ENCODE measurements at places on chromosomes 1 and 21.

DNA sequence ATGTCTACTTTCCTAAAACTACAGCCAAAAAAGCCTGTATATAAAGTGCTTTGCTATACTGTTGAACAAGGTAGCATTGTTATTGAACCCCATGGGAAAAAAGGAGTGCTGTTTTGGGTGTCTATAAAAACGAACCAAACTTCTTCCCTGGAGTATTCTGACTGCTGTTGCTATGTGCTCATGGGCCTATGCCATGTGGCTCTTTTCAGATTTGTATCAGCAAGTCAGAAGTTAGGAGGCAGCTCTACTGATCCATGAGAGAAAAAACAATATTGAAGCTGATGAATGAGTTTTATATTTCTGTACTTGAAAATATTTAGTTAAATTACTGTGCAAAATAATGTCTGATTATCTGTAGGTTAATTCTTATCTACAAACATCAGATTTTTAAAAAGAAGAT, 66.5 kb downstream of the ADGRL2 start:
- DNase-seq: no peak
- no peak overlapping the region for H3K27ac ChIP-seq
- no peak overlapping the region for H3K4me3 ChIP-seq
- no peaks in the 10 kb centered on the region for H3K4me1 ChIP-seq
- no peaks in the 10 kb centered on the region for H3K36me3 ChIP-seq
- no peaks in the 10 kb centered on the region for H3K27me3 ChIP-seq

DNA sequence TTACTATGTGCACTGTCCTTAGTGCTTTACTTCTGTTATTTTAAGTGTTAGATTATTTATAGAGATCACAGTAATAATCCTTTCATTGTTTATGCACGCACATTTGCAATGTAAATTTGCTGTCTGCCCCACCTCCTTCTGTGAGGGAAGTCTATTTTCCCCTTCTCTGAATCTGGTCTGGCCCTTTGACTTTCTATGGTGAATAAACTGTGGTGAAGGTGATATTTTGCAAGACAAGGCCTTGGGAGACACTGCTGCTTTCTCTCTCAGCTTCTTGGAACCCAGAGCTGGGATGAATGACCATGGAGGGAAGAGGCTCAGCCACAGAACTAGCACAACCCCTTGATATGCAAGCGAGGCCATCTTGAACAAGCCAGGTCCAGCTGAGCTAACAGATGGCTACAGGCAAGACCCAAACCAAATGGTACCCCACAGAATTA, 156.3 kb downstream of the ST6GALNAC3 start:
- peaks cover 22% of the 10 kb centered on the region for H3K4me1 ChIP-seq
- no peak overlapping the region for H3K27ac ChIP-seq
- no peaks in the 10 kb centered on the region for H3K27me3 ChIP-seq
- no peak for DNase-seq
- H3K4me3 ChIP-seq: no peak overlapping the region

GRCh38 chr1:156822680-156823079, 6.0 kb upstream of the SH2D2A start:
- DNase-seq: no peak
- no peak overlapping the region for H3K4me3 ChIP-seq
- peaks cover 21% of the 10 kb centered on the region for H3K4me1 ChIP-seq
- no peak overlapping the region for H3K27ac ChIP-seq
- no peaks in the 10 kb centered on the region for H3K36me3 ChIP-seq
- no peaks in the 10 kb centered on the region for H3K27me3 ChIP-seq

DNA sequence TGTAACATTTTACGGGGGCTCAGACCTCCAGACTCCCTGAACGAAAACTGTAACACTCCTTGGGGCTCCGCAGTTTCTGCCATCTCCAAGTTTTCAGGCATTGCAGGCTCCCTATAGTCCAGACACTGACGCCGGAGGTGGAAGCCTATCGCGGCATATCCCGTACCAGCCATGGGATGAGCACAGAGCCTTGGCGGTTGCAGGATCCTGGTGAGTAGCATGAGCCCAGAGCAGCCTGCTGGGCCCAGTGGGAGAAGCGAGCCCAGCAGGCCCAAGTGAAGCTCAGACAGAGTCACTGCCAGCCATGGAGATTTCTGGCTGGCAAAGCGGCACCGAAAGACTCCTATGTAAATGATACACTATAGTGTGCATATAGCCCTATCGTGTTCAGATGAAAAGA, 446.8 kb downstream of the COL11A1 start:
- H3K4me1 ChIP-seq: no peaks in the 10 kb centered on the region
- H3K27me3 ChIP-seq: no peaks in the 10 kb centered on the region
- no peaks in the 10 kb centered on the region for H3K36me3 ChIP-seq
- H3K4me3 ChIP-seq: no peak overlapping the region
- H3K27ac ChIP-seq: no peak overlapping the region
- DNase-seq: no peak

DNA sequence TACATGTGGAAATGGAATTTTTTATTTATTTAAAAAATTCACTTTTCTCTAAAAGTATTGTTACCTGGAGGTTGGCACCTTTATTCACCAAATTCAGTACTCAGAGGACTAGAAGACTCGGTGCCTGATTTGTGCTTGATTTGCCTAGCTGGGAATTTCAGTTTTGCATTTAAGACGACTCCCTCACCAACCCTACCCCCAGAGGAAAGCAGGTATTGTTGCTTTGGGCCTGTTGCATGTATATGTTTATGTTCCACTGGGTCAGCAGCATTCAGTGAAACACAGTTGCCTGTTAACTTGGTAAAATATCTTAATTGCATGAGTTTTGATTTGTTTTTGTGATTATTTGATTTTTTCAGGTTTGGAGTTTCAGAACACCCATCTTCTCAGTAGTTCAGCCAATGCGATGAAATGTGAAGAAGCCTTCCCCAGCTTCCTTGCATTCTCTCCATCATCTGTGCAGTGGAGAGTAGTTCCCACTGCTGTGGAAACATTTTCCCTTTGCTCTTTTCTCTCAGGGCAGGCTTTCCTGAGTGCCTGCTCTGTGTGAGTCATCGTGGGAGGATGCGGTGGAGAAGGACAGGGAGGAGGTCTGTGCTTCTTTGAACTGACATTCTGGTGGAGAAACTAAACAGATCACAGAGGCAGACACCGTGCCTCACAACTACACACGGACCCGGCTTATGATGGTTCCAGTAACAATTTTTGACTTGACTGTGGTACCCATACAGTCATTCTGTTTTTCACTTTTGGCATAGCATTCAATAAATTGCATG, 6.4 kb downstream of the ADARB1 start:
- peak; percentile 64 for DNase-seq
- no peaks in the 10 kb centered on the region for H3K27me3 ChIP-seq
- peaks cover 98% of the 10 kb centered on the region for H3K4me1 ChIP-seq
- H3K36me3 ChIP-seq: peaks cover 7% of the 10 kb centered on the region

- H3K4me3 ChIP-seq: no peak overlapping the region
- no peak overlapping the region for H3K27ac ChIP-seq
- no peak for DNase-seq
- H3K36me3 ChIP-seq: peaks cover 1% of the 10 kb centered on the region
Observed at GRCh38 chr1:3628445-3628844, 3.6 kb downstream of the TPRG1L start.

DNA sequence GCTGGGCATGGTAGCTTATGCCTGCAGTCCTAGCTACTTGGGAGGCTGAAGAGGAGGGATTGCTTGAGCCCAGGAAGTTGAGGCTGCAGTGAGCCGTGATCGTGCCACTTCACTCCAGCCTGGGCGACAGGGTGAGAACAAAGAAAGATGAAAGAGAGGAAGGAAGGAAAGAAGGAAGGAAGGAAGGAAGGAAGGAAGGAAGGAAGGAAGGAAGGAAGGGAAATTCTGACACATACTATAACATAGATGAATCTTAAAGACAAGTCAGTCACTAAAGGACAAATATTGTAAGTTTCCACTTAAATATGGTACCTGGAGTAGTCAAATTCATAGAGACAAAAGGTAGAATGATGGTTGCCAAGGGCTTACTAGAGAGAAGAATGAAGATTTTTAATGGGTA, 108.0 kb upstream of the CACHD1 start:
- no peaks in the 10 kb centered on the region for H3K27me3 ChIP-seq
- H3K27ac ChIP-seq: no peak overlapping the region
- no peak overlapping the region for H3K4me3 ChIP-seq
- no peaks in the 10 kb centered on the region for H3K4me1 ChIP-seq

- H3K36me3 ChIP-seq: no peaks in the 10 kb centered on the region
- no peak for DNase-seq
- H3K4me1 ChIP-seq: no peaks in the 10 kb centered on the region
- no peaks in the 10 kb centered on the region for H3K27me3 ChIP-seq
- no peak overlapping the region for H3K27ac ChIP-seq
- H3K4me3 ChIP-seq: no peak overlapping the region
Observed at GRCh38 chr1:191206513-191207207, 729.0 kb upstream of the BRINP3 start.

- no peak overlapping the region for H3K27ac ChIP-seq
- H3K27me3 ChIP-seq: peaks cover 8% of the 10 kb centered on the region
- no peaks in the 10 kb centered on the region for H3K36me3 ChIP-seq
- no peaks in the 10 kb centered on the region for H3K4me1 ChIP-seq
- no peak for DNase-seq
Observed at GRCh38 chr1:246794828-246795671, 70.8 kb downstream of the SCCPDH start.

DNA sequence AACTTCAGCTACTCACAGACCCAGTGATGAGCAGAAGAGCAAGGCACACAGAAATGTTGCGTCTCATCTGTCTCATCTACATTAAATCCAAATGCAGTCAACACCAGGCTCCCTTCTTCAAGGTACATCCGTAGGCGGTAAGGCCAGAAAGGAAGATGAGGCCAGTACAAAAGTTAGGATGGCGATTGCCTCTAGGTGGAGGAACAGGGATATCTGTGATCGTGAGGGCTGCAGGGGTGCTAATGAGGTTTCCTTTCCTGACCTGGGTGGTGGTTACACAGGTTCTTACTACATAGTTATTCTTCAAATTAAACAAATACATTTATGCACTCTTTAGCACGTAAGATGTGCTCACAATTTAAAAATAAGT, 1.4 kb upstream of the MYBPH start:
- H3K27me3 ChIP-seq: no peaks in the 10 kb centered on the region
- H3K27ac ChIP-seq: no peak overlapping the region
- no peak for DNase-seq
- no peaks in the 10 kb centered on the region for H3K4me1 ChIP-seq
- no peaks in the 10 kb centered on the region for H3K36me3 ChIP-seq

DNA sequence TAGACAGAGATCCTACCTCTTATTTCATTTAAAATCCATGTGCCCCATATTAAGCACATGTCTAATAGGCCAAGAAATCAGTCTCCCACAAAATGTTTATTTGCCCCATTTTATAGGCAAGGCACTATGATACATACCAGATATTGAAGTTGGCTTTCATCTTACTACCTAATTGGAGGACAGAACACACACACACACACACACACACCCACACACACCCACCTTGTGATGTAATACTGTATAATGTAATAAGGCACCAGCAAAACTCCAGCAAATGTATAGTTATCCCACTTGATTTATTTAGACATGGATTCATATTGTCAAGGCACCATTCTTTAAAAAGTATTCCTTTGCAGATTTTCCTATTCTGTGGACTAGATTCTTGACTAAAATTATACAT, 56.8 kb downstream of the ATP6V1G3 start:
- H3K4me1 ChIP-seq: no peaks in the 10 kb centered on the region
- no peak overlapping the region for H3K27ac ChIP-seq
- no peak for DNase-seq
- H3K4me3 ChIP-seq: no peak overlapping the region
- no peaks in the 10 kb centered on the region for H3K27me3 ChIP-seq

- H3K4me3 ChIP-seq: peak overlapping the region; percentile 5
- peak overlapping the region; percentile 81 for H3K27ac ChIP-seq
- peak; percentile 87 for DNase-seq
- peaks cover 37% of the 10 kb centered on the region for H3K36me3 ChIP-seq
Observed at GRCh38 chr1:156480411-156481192, 20.0 kb downstream of the MEF2D start.

DNA sequence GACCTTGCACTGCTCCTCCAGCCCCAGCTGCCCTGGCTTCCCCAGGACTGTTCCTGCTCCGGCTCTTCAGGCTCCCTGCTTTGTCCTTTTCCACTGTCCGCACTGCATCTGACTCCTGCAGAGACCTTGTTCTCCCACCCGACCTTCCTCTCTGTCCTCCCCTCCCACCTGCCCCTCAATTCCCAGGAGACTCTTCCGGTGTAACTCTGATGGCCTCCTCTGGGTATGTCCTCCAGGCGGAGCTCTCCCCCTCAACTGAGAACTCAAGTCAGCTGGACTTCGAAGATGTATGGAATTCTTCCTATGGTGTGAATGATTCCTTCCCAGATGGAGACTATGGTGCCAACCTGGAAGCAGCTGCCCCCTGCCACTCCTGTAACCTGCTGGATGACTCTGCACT, 550 bp downstream of the ACKR1 start:
- peaks cover 29% of the 10 kb centered on the region for H3K4me1 ChIP-seq
- no peak overlapping the region for H3K4me3 ChIP-seq
- H3K36me3 ChIP-seq: no peaks in the 10 kb centered on the region
- peaks cover 71% of the 10 kb centered on the region for H3K27me3 ChIP-seq
- DNase-seq: no peak
- H3K27ac ChIP-seq: no peak overlapping the region
